Fibroblast of lung (primary cell): ENCODE measurements at places on chromosomes 5 and 9. TPM values are rescaled to one million over a fixed set of nuclear protein-coding genes. Genes with fewer than 3 reads are reported as not detected.

The DOK3 gene
- 0.99 and 2.1 TPM in 2 replicates for total RNA-seq

The SEC61B gene
- 58.8 and 66.0 TPM in 2 replicates for total RNA-seq

The ABLIM3 gene
- total RNA-seq, result 37.2 and 48.1 TPM in 2 replicates

The WDR38 gene
- not detected in 2 replicates for total RNA-seq

The PCDHGC3 gene
- 59.0 and 63.4 TPM in 2 replicates for total RNA-seq

The VCAN gene
- total RNA-seq, result 190 and 227 TPM in 2 replicates

The ACSL6 gene
- 0.26 and 0.33 TPM in 2 replicates for total RNA-seq

The GABBR2 gene
- under 0.01 and 0.33 TPM in 2 replicates for total RNA-seq

The SLC46A2 gene
- not detected in 2 replicates for total RNA-seq
